ENCODE measurements at places on chromosomes 4 and X.
A peak's percentile ranks its signal among the peaks of the same experiment; 100 is the strongest.

DNA sequence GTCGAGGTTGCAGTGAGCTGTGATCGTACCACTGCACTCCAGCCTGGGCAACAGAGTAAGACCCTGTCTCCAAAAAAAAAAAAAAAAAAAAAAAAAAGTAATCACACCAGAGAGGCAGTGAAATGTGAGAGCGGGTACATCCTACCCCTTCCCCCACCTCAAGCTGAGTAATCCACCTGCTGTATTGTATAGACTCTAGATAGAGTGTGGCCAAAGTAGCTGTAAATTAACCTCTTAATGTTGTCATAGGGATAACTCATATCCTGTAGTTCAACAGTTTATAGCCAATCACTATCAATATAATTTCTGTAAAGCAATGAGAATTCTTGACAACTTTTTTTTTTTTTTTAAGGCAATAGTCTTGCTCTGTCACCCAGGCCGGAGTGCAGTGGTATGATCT, 30.8 kb downstream of the TNIP2 start:
- no peak for DNase-seq

- DNase-seq = no peak
These were observed 137.3 kb downstream of the CRLF2 start for GRCh38 chrX:1075156-1075555.

GRCh38 chrX:13432414-13433297, 112.8 kb upstream of the ATXN3L start:
- DNase-seq = peak; percentile 86

GRCh38 chrX:22247169-22247568, 25.5 kb upstream of the CBLL2 start:
- no peak for DNase-seq
